Activated naive CD4-positive, alpha-beta T cell treated with anti-CD3 and anti-CD28 coated beads, Interleukin-2, amount 50 U/mL, for 72 hours (primary cell): ENCODE measurements at places on chromosomes 13 and 19. TPM values are rescaled to one million over a fixed set of nuclear protein-coding genes. Genes with fewer than 3 reads are reported as not detected.

GRCh38 chr13:29239653-29240525 lies 355.6 kb downstream of the SLC7A1 start:
- no peak for DNase-seq

SHISA2 gene
- total RNA-seq, result 0.58 TPM

ZNF296 gene
- 6.7 TPM for total RNA-seq

GRCh38 chr19:17348700-17349099 lies 11.3 kb downstream of the GTPBP3 start:
- no peak for DNase-seq
